Endothelial cell (in vitro differentiated cells): ENCODE measurements at places on chromosomes 4 and X. TPM values are rescaled to one million over a fixed set of nuclear protein-coding genes. Genes with fewer than 3 reads are reported as not detected.

DNA sequence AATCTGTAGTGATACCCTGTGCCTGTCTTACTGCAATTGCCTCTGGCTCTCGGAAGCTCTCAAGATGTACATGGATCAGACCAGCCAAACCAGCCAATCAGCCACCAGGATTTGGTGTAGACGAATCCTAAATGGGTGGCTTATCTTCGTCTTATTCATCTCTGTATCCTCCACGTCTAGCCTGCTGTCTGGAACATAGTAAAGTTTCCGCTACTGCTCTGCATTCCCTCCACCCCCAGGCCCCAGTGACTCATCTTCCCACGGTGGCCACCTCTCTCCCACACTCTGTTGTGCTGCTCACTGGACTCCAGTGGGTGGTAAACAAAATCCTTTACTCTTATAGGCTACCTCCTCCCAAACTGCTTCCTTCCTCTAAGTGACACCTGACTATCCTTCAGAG, 37.8 kb downstream of the SEPTIN6 start:
- H3K27me3 ChIP-seq, result peaks cover 2% of the 10 kb centered on the region
- H3K4me3 ChIP-seq, result no peak overlapping the region
- peaks cover 4% of the 10 kb centered on the region for H3K36me3 ChIP-seq
- no peak for DNase-seq
- peaks cover 4% of the 10 kb centered on the region for H3K4me1 ChIP-seq
- H3K27ac ChIP-seq, result no peak overlapping the region

TRIM61 gene
- total RNA-seq, result 1.8 TPM

GRCh38 chr4:184752496-184753275, 18.8 kb upstream of the CENPU start:
- no peak overlapping the region for H3K27ac ChIP-seq
- H3K36me3 ChIP-seq, result no peaks in the 10 kb centered on the region
- no peaks in the 10 kb centered on the region for H3K4me1 ChIP-seq
- DNase-seq, result no peak

DNA sequence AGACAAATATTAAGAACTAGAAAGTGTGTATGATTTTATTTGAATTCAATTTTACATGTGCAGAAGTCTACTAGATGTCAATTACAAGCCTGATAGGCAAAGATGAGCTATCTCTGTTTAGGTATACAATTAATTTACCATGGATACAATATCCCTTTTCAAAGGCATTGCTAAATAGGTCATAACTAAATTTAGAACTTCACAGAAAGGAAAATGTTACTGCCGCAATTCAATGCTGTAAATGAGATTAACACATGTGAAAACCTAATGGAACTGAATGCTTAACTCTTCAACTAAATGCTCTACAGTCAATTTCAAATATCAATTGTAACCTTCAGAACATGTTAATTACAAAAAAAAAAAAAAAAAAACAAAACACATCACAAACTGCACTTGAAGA, 14.6 kb downstream of the RAP2C start:
- no peak overlapping the region for H3K27ac ChIP-seq
- no peak overlapping the region for H3K4me3 ChIP-seq
- peaks cover 6% of the 10 kb centered on the region for H3K4me1 ChIP-seq
- no peaks in the 10 kb centered on the region for H3K36me3 ChIP-seq
- no peaks in the 10 kb centered on the region for H3K27me3 ChIP-seq

- no peak overlapping the region for H3K4me3 ChIP-seq
- no peaks in the 10 kb centered on the region for H3K4me1 ChIP-seq
- peak; percentile 59 for DNase-seq
- H3K36me3 ChIP-seq, result no peaks in the 10 kb centered on the region
- no peaks in the 10 kb centered on the region for H3K27me3 ChIP-seq
These were observed 82.6 kb downstream of the GK start for GRCh38 chrX:30735839-30736238.

DNA sequence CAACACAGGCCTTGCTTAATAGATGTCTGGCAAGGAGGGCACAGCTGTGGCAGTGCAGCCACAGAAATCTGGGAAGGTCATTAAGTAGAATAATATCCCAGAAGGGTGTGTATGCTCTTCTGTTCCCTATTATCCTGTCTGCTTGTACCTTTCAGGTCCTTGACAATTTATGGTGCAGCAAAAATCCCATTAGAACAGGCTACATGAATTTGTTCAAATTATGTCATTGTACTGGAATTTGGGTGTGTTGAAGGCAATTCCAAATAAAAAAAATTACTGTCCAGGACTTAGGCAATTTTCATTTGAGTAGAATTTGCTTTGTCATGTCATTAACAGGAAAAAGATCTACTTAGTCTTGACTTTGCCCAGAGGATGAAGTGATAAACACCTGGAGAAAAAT, 192.1 kb downstream of the IDS start:
- H3K27ac ChIP-seq, result no peak overlapping the region
- H3K4me3 ChIP-seq, result no peak overlapping the region
- no peak for DNase-seq
- H3K4me1 ChIP-seq, result no peaks in the 10 kb centered on the region

TCP11X2 gene
- total RNA-seq, result 2.0 TPM

PLA2G12A gene
- 31.1 TPM for total RNA-seq

- DNase-seq, result no peak
- H3K4me1 ChIP-seq, result peaks cover 66% of the 10 kb centered on the region
- peaks cover 25% of the 10 kb centered on the region for H3K36me3 ChIP-seq
- H3K4me3 ChIP-seq, result peak overlapping the region; percentile 48
- H3K27me3 ChIP-seq, result peaks cover 6% of the 10 kb centered on the region
These were observed 10.4 kb downstream of the SH3RF1 start for GRCh38 chr4:169260217-169260866.

DNA sequence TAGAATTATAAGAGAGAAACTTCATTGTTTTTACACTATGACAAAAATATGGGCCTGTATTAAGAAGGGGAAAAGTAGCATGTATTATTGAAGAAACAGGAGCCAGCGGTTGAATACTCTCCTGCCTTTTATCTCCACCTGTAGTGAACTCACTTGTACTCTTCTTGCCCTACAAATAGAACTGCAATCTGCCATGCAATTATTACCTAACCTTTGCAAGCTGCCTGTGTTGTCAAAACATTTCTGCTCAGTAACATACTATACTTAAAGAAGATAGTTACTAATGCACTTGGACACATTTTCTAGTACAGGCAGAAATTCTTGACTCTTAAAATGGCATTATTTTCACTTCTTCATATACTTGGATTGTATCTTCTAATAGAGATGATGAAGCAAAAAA, 818.4 kb upstream of the GRID2 start:
- no peaks in the 10 kb centered on the region for H3K4me1 ChIP-seq
- no peaks in the 10 kb centered on the region for H3K27me3 ChIP-seq
- H3K27ac ChIP-seq, result no peak overlapping the region

GRCh38 chrX:115895678-115896329, 274.7 kb upstream of the AGTR2 start:
- H3K27ac ChIP-seq, result no peak overlapping the region
- no peak for DNase-seq
- no peak overlapping the region for H3K4me3 ChIP-seq
- no peaks in the 10 kb centered on the region for H3K36me3 ChIP-seq
- H3K27me3 ChIP-seq, result peaks cover 14% of the 10 kb centered on the region

DNA sequence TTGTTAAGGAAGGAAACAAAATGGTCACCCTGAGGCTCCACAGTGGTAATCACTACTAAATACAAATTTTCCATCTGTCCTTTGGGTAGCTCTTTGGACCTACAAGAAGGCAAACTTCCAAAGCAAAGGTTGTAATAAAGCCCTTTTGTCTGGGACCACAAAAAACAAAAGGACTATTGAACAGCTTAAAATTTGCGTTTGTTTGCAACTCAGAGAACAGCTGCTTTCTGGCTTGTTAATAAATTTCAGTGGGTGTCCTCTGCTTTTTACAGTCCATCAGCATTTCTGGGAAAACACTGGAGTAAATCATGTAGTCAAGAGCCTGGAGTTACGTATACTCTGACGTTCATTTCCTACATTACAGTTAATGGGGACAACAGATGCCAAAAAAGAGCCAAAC, 439.7 kb upstream of the DIAPH2 start:
- H3K4me1 ChIP-seq, result peaks cover 6% of the 10 kb centered on the region
- no peak overlapping the region for H3K27ac ChIP-seq
- H3K4me3 ChIP-seq, result no peak overlapping the region
- no peaks in the 10 kb centered on the region for H3K36me3 ChIP-seq
- no peak for DNase-seq

F11 gene
- 0.31 TPM for total RNA-seq

OTC gene
- total RNA-seq, result not detected

CRMP1 gene
- 71.2 TPM for total RNA-seq

DNA sequence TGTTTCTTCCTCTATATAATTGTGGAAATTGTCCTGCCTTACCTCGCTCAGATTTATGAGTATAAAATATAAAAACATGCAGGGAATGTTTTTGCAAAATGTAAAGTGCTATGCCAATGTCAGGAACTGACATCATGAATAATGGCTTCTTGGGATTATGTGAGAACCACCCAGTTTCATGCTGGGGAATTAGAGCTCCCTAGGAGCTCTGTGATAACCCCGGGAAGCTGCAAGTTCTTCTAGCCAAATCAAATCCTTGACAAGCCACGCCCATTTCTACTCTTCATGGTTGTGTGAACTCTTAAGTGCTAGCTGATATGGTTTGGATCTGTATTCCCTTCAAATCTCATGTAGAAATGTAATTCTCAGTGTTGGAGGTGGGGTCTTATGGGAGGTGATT, 85.9 kb upstream of the PAK3 start:
- no peak overlapping the region for H3K27ac ChIP-seq
- H3K27me3 ChIP-seq, result no peaks in the 10 kb centered on the region
- H3K4me1 ChIP-seq, result no peaks in the 10 kb centered on the region
- H3K4me3 ChIP-seq, result no peak overlapping the region
- no peaks in the 10 kb centered on the region for H3K36me3 ChIP-seq

AFP gene
- not detected for total RNA-seq

DNA sequence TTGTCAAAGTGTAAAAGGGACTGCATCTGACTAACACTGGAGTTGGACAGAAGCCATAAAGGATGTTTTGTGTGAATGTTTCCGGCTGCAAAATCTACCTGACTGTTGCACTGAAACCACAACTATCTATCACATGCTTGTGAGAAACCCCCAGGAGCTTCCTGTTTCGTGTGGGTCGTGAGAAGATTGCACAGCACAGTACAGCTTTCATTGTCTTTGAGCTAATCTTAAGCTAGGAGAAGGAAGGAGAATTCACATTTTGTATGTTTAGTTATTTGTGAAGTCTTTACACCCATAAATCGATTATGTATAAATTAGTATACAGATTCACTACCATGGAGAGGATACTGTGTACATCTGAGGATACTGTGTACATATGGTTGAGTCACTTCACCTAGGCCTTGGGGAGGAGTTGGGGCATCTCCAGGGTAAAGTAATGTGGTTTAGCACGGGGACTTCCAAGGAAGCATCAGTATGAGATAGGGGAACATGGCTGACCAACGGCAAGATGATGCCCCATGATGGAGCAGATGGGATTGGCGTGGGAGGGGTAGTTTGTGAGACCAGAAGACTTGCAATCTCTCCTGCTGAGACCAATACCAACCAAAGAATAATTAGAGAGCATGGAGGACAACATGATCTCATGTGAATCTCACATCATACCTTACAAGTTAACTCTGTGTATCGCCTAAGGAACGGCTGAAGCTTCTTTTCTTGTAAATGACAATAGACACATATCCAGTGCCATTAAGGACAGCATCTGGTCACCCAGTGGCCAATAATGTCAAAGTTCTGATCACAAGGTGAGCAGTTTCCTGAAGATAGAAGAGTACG, 43.1 kb upstream of the FAM9C start:
- H3K4me3 ChIP-seq, result no peak overlapping the region
- no peak for DNase-seq
- no peaks in the 10 kb centered on the region for H3K4me1 ChIP-seq
